ENCODE measurements at places on chromosomes 4 and X.
A peak's percentile ranks its signal among the peaks of the same experiment; 100 is the strongest.

DNA sequence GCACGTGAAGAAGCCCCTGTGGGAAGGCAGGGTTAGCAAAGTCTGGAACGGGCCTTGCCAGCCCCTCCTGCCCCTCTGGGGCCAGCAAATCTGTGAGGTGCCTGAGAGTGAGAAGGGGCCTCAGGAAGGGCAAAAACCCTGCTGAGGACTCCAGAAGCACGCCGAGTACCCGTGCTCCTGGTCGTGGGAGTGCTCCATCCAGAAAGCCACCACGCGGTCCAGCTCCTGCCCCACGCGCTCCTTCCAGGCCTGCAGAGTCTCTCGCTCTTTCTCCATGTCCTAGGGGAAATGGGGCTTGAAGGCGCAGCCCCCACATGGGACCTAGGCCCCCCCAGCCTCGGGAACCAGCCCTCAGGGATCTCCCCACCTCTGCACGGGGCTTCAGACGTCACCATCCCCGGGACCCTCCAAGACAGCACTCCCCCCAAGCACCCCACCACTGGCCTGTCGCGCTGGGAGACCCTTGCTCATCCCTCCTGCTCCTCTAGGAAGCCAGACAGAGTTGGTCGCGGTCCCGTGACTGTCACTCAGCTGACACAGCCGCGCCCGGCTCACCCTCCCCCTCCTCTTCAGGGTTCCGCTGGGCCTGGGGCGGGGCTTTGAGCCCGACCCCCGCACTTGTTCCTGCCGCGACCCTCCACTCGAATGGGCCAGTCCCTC is at the start of gene RENBP:
Gene RENBP, minus strand, starts transcription at position 504 of the 660 bp plus-strand sequence. Its CDS starts 33 bp downstream, at position 471.
- DNase-seq, result peak; percentile 25

DNA sequence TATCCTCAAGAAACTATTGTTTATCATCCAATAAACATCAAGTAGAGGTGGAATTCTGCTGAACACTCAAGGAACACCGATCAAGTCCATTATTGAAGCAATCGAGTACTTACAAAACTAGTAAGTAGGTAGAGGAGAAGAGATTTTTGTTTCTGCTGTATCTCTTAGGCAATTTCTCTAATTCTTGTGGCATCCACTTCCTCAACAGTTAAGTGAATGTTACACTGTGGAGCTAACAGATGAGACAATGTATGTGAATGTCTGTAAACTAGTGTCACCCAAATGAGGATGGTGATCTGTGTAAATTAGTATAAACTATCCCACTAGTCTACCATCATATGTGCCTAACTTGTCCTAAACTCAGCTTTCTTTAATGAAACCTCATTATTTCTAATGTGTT is 261.6 kb downstream of the ARHGAP24 start:
- DNase-seq, result no peak

GRCh38 chrX:20461576-20461975 is 194.9 kb upstream of the RPS6KA3 start:
- peak; percentile 8 for DNase-seq

GRCh38 chr4:152369203-152369901 is 166.5 kb downstream of the FBXW7 start:
- DNase-seq, result no peak

- DNase-seq, result peak; percentile 61
These were observed 43.4 kb upstream of the OGT start for GRCh38 chrX:71489540-71489939.

DNA sequence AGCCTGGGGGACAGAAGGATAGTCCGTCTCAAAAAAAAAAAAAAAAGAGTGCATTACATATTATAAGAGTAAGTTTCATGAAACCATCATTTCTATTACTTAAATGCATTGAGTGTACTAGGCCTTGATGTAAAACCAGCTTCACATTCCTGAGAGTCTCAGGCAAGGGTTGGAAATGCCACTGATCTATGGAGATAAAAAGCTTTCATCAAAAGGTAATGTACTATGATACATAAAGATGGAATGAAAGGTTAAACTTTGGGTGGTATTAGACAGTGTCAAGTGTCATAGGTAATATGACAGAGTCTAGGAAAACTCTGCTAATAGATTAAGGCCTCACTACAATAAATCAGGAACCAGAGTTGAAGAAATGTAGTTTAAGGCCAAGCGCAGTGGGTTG is 7.4 kb downstream of the CFAP97 start:
- DNase-seq, result no peak

DNA sequence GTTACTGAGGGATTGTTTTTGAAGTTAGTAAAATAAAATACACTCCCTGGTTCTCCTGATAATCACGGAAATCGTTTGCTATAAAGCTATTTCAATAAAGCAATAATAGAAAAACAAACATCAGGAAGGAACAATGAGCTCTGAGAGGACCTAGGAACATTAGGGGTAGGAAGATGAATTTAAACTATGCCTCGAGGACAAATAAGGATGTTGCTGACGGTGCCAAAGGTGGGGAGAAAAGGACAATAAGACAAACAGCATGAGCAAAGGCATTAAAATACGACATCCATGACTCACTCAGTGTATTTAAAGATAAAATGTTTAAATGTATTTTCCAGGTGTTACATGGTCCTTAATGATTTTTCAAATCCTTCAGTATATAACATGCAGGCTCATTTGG is 110.3 kb downstream of the MTNR1A start:
- no peak for DNase-seq

GRCh38 chr4:153420361-153420760 is 45.8 kb upstream of the TMEM131L start:
- no peak for DNase-seq

GRCh38 chr4:168631241-168632162 is 134.7 kb downstream of the PALLD start:
- DNase-seq, result peak; percentile 73

DNA sequence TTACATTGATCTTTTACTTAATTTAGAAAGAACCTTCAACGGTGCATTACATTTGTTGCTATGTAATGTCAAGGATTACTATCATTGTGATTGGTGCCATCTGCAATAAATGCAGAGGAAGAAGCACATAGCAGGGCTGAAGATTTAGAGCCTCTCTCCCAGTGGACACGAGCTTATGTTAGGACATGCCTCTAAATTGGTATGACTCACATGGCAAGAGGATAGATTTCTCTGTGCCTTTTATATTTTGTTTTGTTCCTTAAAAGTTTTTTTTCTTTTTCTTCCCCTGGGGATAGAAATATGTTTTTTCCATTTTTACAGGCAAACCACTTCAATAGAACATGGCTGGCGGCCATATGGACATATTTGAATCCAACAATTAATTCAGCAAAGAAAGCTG is 205.0 kb upstream of the HAND2 start:
- DNase-seq, result peak; percentile 27

GRCh38 chrX:7127056-7127455 is 20.5 kb upstream of the STS start:
- DNase-seq, result no peak

GRCh38 chr4:174023641-174024040 is 259.8 kb downstream of the FBXO8 start:
- no peak for DNase-seq

DNA sequence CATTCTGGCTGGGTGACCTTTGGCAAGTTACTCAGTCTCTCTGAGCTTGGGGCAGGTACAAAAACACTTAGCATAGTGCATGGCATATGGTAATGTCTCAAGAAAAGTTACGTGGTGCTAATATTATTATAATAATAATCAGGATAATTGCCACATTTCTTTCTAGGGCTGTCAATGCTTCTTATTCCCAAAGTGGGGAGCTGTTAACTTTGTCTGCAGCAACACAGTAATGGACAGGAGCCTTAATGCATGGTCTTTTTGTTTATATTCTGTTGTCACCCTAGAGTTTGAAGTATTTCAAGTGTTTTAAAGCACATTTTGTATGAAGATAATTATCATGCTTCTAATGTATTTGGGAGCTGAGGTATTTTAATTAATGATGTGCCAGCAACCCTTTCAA is 121.8 kb downstream of the FHIP1A start:
- peak; percentile 17 for DNase-seq

- no peak for DNase-seq
These were observed 338.8 kb downstream of the BCOR start for GRCh38 chrX:39758791-39759525.

DNA sequence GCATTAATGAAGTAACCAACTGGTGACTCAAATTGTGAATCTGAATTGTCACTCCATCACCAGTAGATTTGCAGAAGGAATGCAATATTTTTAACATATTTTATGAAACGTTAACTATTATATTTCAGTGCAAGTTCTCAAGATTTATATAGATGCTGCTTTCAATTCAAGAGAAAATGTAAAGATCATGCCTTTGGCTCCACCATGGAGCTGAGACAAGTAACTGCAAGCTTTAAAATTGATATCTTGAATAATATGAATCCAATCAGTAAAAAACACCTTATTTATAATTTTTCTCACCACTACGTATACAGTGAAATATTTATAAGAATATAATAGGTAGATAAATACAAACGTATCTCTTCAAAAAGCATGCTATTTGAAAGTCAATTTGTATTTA is 27.8 kb upstream of the GALNTL6 start:
- no peak for DNase-seq

DNA sequence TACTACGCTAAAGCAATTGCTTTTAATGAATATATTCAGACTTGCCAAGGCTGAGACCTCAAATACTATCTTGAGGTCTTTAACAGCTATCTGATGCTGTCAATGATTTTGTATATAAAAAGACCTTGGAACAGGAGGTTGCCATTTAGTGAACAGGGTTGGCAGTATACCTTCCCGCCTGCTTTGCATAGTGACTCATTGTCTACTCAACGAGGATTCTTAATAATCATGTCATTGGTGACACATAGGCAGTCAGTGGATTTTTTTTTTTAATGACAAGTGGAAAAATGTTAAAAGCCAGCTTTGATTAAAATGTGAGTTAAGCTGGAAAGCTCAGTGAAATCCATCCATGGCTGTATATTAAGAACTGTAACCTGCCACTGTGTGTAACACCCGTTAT is 164.0 kb downstream of the ASMT start:
- DNase-seq, result no peak

DNA sequence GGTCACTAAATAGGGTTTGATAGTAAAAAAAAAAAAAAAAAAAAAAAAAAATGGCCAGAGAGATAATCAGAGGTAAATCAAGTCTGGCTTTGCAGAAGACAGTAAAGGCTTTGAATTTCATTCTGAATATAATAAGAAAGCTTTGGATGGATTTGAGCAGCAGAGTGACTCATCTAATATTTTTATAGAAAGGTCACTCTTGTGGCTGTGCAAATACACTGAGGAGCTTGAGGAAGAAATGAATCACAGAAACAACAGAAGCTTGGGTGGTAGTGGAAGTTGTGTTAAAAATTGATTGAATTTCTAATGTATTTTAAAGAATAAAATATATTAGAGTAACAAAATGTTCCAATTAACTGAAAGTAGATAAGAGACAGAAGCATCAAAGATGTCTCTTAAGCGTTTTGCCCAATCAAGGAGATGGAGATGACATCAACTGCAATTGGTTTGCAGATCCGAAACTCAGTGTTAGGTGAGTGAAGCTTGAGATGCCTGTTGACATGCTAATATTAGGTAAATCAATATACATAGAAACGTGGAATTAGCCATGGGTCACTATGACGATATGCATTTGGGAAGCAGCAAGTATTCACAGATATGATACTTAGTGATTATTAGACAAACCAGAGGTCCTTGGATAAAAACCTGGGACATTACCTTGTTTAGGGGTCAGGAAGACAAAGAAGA is 280.5 kb downstream of the GPM6A start:
- peak; percentile 31 for DNase-seq

DNA sequence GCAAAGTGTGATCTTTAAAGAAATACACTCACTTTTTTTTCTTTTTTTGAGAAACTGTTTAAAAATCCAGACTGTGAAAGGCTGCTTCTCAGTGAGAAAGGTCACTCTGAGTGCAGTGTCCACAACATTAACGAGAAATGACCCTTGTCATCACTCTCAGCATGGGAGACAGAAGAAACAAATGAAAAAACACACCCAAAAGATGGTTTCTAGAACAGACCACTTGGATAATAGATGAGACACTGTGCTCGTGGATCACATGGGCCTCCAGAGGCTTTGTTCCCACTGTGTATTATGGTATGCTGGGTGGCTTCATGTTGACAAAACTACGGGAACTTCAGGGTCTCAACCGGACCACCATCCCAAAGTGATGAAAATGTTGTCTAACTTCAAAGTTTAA is 64.9 kb downstream of the NEUROG2 start:
- DNase-seq, result no peak

DNA sequence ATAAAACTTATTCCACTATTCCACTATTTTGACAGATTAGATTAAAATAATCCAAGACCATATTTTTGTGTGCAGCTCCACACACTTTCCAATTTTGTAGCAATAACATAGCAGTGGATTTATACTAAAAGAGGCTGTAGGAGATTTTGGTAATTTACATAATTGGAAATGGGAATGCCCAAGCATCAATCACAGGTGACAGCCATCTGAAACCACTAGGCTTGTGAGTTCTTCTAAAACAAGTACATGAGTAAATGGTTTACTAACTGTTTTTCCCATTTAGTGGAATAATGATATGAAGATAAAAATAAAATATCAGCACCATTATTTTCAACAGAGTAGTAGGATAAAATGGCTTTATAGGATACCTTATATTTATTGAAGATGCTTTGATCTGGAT is 4.4 kb downstream of the ANK2 start:
- DNase-seq, result no peak

DNA sequence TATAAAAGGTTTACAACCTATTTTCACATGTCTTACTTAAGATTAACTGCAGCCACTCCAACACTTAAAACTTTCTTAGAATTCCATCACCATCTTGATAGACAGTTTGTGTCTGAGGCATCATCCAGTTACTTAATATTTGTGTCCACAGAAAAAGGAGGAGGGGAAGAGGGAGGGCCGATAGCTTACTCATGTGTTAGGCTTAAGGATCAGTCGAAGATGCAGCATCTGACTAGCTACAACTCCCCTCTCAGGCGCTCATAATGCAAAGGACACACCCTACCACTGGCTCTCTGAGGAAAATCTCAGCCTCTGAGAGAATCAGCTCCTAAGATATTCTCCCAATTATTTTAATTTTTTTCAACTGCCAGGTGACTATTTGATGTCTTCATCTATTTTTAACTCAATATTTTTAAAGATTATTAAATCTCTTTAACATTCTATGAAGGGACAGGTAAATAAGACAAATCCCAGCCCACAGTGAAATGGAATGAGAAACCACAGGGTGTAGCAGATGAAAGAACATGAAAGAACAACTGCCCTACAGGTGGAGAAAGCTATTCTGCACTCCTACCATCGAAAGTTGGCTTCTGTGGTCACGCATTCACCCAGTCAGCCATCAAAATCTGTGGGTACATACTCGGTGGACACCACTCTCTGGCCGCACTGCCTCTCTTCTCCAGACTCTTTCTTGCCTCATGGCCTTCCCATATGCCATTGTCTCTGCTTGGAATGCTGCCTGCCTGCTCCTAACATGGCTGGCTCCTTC is 48.0 kb downstream of the ARAP2 start:
- no peak for DNase-seq

Data from GM03348 (cell line).